NCI-H748 treated with DMSO at 0.1 percent for 48 hours (cell line): ENCODE measurements at places on chromosomes 3 and 15.

DNA sequence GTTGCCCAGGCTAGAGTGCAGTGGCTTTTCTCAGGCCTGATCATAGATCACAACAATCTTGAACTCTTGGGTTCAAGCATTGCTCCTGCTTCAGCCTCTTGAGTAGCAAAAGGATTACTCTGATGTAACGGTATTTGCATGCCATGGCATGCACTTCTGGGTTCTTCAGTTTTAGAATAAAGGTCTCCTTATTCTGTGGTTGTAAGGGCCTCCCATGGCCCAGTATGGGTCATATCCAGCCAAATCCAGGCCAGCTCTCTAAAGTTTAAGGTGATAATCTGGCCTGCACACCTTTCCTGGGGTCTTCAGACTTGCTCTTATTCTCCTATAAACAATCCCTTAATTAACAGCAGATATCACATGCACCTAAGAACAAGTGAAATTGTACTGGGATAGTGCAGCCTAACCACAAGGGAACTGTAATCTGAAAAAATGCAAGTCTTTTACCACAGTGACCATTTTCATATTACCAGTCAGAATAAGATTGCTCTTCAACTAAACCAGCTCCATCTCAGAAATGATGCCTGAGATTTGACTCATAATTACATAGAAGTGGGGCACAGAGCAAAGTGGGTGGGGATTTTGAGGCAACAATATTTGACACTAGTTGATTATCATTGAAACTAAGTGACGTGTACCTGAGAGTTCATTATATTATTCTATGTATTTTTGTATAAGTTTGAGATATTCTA is 25.4 kb downstream of the COMMD2 start:
- DNase-seq, result no peak

GRCh38 chr15:84772467-84772866 is 24.1 kb downstream of the ZNF592 start:
- DNase-seq, result no peak

DNA sequence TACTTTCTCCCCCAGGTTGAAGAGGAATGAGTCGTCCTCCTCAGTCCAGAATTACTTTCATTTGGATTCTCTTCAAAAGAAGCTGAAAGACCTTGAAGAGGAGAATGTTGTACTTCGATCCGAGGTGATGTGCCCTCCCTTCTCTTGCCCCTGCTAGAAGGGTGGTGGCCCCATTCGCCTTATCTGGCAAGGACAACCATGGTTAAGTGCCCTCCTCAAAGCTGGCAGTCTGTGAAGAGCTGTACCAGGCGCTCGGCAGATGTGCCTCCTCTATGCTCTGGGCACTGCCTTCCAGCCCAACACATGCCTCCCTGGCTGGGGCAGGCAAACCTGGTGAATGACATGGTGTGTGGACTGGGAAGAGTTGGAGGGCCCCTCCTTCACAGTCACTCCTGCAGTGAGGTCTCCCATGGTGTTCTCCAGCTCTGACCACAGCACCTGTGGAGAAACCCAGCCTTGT is 77.0 kb downstream of the CCK start:
- DNase-seq, result no peak

- DNase-seq, result no peak
These were observed 261.4 kb downstream of the FOXP1 start for GRCh38 chr3:71322154-71322553.

DNA sequence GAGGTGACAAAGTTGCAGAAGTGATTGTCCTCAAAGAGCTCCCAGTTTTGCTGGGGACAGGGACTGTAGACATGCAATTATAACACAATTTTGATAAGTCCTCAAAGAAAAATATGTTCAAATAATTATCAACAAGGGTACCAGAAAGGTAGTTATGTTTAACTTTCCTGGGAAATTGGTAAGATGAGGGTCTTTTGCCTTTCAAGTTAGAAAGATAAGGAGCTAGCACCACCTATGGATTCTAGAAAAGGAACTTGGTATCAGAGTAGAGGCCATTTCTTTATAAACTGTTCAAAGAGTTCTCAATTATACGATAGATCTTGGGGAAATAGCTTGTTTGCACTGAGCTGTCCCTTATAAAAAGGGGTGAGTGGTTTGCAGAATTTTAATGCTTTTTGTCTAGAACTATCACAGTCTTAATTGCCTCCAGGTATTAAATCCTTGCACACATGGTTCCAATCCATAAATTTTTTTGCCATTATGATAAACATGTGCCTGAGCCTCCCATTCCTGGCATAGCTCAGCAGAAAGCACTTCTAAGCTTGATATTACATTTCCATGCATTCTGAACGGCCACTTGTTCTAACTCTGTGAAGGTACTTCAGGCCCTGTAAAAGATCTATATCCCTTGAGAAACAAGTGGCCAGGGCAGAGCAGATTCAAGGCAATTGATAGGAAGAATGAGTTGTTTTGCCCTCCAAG is 247.5 kb upstream of the LRIG1 start:
- DNase-seq, result no peak

GRCh38 chr15:37931321-37931720 is 3.1 kb upstream of the TMCO5A start:
- DNase-seq, result no peak

- DNase-seq, result no peak
These were observed 18.1 kb upstream of the OR5AC2 start for GRCh38 chr3:98068824-98069223.

DNA sequence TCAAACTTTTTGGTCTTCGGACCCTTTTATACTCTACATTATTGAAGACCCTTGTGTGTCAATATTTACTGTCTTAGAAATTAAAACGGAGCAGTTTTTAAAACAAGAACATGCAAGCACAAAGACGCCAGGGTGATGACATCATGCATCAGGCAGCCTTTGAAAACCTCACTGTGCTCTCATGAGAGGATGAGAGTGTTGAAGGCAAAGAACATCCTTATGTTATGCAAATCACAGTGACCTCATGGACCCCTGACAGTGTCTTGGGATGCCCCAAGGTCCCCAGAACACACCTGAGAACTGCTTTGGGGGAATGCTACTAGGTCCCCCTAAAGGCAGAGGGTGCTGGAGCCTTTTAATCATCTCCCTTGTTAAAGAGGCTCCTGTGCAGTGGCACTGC is 51.6 kb downstream of the CHDH start:
- no peak for DNase-seq

GRCh38 chr3:192980632-192981031 is 63.0 kb upstream of the MB21D2 start:
- DNase-seq, result no peak

GRCh38 chr3:178271740-178272387 is 264.4 kb upstream of the KCNMB2 start:
- DNase-seq, result no peak

DNA sequence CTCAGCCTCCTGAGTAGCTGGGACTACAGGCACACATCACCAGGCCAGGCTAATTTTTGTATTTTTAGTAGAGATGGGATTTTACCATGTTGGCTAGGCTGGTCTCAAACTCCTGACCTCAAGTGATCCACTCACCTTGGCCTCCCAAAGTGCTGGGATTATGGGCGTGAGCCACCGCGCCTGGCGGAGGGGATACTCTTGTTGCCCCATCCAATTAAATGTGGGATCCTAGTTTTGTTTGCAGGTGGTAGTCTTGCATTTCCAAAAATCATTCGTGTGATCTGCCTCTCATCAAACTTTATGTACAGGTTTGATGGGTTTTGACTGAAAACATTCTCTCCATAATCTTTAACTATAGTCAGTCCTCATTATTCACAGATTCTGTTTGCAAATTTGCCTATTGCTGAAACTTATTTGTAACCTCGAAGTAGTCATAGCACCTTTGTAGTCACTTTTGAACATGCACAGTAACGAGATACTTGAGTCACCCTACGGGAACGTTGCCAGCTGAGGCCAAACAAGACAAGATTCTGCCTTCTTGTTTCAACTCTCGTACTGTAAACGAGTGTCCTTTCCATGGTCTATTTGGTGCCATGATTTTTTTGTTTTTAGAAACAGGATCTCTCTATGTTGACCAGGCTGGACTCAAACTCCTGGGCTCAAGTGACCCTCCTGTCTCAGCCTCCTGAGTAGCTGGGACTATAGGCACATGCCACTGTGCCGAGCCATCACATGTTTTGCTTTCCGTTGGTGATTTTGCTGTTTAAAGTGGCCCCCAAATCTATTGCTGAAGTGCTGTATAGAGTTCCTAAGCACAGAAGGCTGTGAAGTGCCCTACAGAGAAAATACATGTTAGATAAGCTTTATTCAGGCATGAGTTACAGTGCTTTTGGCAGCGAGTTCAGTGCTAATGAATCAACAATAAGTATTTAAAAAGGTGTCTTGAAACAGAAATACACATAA is 8.1 kb upstream of the MAPK6 start:
- DNase-seq, result no peak

DNA sequence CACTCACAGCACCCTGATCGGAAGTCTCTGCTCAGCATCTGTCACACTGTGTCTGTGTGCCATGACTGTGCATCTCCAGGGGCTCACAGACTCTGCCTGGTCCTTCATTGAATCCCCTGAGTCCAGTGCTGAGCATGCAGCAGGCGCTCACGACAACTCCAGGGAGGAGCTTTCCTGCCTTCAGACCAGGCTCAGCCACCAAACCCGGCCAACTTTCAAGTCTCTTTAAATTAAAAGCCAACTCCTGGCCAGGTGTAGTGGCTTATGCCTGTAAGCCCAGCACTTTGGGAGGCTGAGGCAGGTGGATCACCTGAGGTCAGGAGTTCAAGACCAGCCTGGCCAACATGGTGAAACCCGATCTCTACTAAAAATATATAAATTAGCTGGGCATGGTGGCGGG is 24.2 kb downstream of the GRAMD2A start:
- no peak for DNase-seq

GRCh38 chr3:39515681-39516441 is 48.4 kb downstream of the MOBP start:
- DNase-seq, result no peak

- DNase-seq, result no peak
These were observed 1.2 kb upstream of the ITIH4 start for GRCh38 chr3:52831500-52832301.

DNA sequence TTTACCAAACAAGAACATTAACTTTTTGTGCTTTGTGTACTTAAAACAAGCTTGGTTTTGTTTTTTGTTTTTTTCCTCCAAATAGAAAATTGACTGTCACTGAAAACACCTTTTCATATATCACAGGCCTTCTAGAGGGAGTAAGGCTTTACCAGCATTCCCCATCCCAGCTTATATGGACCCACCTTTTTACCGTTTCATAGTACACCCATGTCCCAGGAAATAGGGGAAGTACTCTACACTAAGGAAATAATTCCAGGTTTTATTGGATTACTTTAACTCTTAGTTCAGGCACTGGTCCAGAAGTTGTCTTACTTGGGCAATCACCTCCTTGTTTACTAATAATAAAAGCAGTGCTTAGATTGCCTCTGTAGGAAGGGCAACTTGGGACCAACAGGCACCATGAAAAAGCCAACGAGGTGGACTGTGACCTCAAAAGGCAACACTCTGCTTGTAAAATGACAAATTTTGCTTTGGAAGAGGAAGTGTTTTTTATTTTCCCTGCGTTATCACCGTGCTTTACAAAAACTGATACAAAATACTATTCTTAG is 26.2 kb downstream of the HMG20A start:
- no peak for DNase-seq

GRCh38 chr3:33879540-33879939 is 81.1 kb downstream of the PDCD6IP start:
- DNase-seq, result no peak

GRCh38 chr3:152190636-152191183 is 78.0 kb upstream of the MBNL1 start:
- no peak for DNase-seq

DNA sequence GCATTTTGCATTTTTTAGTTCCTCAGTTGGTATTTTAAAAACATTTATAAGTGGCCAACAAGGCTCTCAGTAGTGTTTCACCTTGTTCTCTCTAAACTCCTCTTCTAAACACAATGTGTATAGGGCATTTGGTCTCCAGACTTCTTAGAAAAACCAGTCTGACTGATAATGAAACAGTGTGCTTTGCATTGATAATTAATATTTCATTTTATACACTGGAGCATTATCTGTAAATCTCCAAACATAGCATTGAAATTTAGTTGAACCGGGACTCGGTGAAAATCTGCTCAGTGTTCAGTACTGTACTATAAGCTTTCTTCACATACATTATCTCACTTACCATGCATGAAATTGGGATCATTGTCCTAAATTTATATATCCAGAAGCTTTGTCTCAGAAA is 53.6 kb downstream of the SETD5 start:
- no peak for DNase-seq

DNA sequence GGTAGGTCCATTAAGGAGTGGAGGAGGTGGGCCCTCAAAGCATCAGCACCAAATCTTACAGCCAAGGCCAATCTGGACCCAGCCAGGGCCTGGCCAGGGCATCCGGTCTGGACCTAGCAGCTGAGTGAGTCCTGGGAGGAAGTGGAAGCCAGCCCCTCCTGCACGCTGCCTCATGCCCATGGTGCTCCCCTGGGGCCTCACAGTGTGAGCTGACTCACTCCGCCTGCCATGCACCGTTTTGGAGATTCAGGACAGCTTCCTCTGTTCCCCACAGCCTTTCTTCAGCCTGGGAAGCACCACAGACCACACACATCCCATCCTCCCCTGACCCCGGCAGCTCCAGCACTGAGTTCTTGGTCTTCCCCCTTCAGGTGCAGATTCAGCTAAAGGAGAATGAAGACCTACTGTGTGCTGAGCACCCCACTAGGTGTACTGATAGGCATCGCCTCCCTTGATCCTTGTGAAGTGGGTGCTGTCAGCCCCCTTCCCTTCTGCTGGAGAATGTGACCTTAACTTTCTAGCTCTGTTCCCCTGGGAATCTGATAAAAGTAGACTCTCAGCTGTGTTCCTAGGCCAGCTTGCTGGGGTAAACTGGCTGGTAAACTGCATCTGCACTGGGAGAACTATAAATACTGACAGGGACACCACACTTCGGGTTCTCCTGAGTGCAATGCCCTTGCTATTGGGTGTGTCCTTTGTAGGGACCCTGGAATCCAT is 36.8 kb upstream of the SEC13 start:
- no peak for DNase-seq

DNA sequence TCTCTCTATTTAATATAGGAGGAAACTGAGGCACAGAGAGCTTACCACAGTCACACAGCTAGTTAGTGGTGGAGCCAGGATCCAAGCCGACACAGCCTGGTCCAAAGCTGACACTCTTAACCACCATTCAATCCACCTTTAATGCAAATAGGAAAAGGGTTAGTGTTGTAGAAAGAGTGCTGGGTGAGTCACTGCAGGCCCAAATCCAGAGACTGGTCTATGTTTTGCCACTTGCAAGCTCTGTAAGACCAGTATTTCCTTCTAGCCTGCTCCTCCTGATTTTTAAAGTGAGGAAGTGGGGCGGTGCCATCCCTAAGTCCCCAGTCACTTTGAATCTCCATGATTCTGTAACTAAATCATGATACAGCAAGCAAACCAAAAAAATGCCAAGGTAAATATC is 111.0 kb downstream of the MECOM start:
- DNase-seq, result no peak

DNA sequence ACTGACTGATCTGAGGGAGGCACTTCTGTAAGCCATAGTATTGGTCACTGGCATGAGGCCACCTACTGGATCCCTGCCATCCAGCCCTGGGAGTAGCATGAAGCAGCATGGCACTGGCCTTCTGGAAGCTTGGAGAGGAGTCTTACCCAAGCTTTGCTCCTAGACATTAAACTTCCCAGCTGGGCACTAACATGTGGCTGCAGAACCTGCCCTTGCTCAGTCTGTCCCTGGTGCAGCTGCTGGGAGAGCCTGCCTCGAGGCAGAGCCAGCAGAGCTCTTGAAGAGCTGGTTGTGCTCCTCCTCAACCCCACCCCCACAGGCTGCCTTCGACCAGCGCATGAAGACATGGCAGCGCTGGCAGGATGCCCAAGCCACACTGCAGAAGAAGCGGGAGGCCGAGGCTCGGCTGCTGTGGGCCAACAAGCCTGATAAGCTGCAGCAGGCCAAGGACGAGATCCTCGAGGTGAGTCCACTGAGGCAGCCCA is 17.1 kb upstream of the SNX22 start:
- DNase-seq, result no peak
